ENCODE measurements at places on chromosomes 4 and X.

DNA sequence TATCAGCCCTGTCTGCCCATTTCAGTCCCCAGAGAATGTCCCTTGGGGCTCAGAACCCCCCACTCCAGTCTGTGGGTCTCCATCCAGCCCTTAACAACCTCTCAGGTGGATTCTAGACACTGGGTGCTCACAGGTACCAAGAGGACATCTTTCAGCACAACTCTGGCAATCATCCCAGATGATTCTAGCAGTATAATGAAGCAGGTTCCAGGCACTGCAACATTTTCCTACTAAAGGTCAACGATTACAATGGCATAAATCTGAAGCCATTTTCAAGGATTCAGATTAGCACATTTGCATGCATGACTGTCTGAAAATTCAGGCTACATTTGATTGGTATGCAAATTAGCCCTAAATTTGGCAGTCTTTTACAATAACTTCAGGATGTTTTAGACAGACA, 10.0 kb downstream of the SLC2A9 start:
- no peak overlapping the region for H3K27ac ChIP-seq
- H3K4me3 ChIP-seq: no peak overlapping the region
- peaks cover 52% of the 10 kb centered on the region for H3K4me1 ChIP-seq
- no peaks in the 10 kb centered on the region for H3K27me3 ChIP-seq
- no peak for DNase-seq
- H3K36me3 ChIP-seq: no peaks in the 10 kb centered on the region

GRCh38 chr4:56158483-56158882, 209.7 kb downstream of the CEP135 start:
- no peak for DNase-seq
- H3K36me3 ChIP-seq: no peaks in the 10 kb centered on the region
- no peaks in the 10 kb centered on the region for H3K4me1 ChIP-seq
- no peak overlapping the region for H3K4me3 ChIP-seq
- no peak overlapping the region for H3K27ac ChIP-seq
- no peaks in the 10 kb centered on the region for H3K27me3 ChIP-seq

DNA sequence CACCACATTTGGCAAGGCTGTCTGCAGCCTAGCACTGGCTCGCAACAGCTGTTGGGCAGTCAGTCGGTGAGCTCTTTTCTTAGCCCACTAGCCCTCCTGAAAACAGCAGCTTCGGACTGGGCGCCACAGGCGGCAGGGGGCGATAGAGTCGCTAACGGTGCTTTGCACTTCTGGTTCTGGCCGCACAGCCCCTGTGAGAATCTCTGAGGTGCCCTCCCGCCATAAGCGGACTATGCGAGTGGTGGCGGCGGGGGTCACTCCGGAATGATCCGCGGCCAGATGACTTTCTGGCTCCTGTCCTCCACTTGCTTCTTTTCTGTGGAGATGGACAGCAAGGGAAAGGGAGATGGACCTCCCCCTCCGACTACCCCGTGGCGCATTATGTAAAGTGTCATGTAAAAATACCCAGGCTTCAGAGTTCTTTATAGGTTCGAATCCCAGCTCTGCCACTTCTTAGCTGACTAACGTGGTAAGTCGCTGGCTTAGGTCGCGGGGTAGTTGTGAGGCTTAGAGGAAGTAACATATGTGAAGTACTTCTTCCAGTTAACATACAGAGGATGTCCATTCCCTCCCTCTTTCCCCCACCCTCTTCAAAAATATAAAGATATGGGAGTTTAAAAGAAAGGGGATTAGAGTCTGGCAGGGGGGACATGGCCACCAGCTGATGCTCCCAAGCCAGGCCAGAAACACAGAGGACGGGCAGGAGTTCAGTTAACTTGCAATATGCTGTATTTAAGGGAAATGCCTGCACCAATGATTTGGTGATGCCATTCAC, 11.0 kb downstream of the ARHGAP36 start:
- no peak overlapping the region for H3K4me3 ChIP-seq
- H3K27ac ChIP-seq: no peak overlapping the region
- H3K27me3 ChIP-seq: peaks cover 80% of the 10 kb centered on the region
- DNase-seq: no peak

DNA sequence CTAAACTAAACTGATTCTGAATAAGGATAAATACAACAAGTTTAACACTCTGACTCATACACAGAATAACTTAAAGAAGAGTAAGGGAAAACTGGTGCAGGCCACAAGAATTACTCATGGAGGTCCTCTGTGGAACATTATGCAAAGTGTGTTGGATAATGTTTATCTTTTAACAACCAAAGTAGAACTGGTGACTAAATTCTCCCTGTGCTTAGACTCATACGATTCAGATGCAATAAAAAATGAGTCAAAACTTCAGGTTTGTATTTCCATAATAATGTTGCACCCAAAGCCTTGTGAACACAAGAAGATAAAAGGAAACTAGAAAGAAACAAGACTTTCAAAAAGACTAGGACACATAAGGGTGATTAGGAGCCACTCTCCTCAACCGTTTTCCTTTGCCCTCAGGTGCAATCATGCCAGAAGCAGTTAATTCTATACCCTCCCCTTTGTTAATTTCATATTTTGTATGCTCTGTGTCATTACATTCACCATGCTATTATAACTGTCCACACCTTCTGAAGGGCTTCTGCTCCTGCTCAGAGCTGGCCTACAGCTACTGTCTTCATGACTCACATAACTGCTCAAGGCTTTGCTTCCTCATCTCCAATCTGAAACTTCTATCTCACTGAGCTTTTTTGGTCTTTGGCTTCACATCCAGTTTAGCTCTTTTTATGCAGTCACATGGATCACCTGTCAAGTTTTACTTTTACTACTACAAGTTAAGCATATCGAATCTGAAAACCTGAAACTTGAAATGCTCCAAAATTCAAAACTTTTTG, 60.2 kb downstream of the KCNIP4 start:
- no peak for DNase-seq
- no peak overlapping the region for H3K27ac ChIP-seq
- H3K4me1 ChIP-seq: no peaks in the 10 kb centered on the region

- no peaks in the 10 kb centered on the region for H3K27me3 ChIP-seq
- no peak overlapping the region for H3K27ac ChIP-seq
- no peak for DNase-seq
- H3K4me1 ChIP-seq: no peaks in the 10 kb centered on the region
These were observed 69.9 kb upstream of the WDR1 start for GRCh38 chr4:10186228-10187214.

DNA sequence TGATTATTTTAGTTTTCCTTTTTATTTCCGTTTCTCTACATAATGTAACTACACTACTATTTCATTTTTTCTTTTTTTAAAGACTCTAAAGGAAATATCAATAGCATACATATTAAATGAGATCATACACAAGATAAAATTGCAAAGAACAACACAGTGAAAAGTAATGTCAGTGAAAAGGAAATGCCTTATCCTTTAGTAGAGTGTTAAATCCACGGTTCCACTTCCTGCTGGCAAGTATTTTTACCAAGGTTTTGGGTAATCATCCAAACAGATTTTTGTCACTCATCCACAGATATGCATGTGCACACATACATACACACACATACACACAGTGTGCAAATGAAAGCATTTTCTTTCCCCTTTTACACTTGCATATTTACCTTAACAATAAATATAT, 548.9 kb downstream of the PPP4R3C start:
- DNase-seq: no peak
- H3K4me1 ChIP-seq: no peaks in the 10 kb centered on the region
- H3K27me3 ChIP-seq: no peaks in the 10 kb centered on the region
- no peaks in the 10 kb centered on the region for H3K36me3 ChIP-seq
- H3K27ac ChIP-seq: no peak overlapping the region

- H3K27me3 ChIP-seq: no peaks in the 10 kb centered on the region
- no peak overlapping the region for H3K4me3 ChIP-seq
- no peak overlapping the region for H3K27ac ChIP-seq
- DNase-seq: no peak
- H3K36me3 ChIP-seq: peaks cover 11% of the 10 kb centered on the region
These were observed 2.4 kb upstream of the GPR82 start for GRCh38 chrX:41721590-41721989.

DNA sequence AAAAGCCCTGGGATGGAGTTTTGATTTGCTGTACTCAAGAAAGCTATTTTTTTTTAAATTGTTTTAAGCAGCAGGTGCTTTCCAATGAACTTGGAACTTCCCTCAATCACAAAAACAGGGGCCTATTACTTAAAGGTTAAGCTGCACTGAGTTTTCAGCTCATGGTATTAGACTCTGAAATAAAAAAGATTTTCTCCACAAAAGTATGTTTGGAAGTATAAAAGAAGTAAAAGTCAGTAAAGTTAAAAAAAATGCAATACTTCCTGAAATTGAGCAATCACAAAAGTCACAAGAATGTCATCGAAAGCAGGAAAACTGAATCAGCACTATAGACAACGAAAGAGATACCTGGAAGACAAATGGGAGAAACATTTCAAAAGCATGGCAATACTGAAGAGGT, 38.9 kb upstream of the PLAC8 start:
- no peak overlapping the region for H3K27ac ChIP-seq
- H3K36me3 ChIP-seq: no peaks in the 10 kb centered on the region
- H3K4me3 ChIP-seq: no peak overlapping the region
- no peaks in the 10 kb centered on the region for H3K27me3 ChIP-seq

- no peaks in the 10 kb centered on the region for H3K36me3 ChIP-seq
- peaks cover 46% of the 10 kb centered on the region for H3K27me3 ChIP-seq
- H3K4me1 ChIP-seq: peaks cover 60% of the 10 kb centered on the region
These were observed 2.4 kb downstream of the FRAS1 start for GRCh38 chr4:78059524-78059889.

- no peak overlapping the region for H3K4me3 ChIP-seq
- H3K4me1 ChIP-seq: peaks cover 5% of the 10 kb centered on the region
- no peak overlapping the region for H3K27ac ChIP-seq
- no peaks in the 10 kb centered on the region for H3K27me3 ChIP-seq
- no peak for DNase-seq
- H3K36me3 ChIP-seq: no peaks in the 10 kb centered on the region
These were observed 5.9 kb downstream of the ANXA10 start for GRCh38 chr4:168098248-168098717.

- no peaks in the 10 kb centered on the region for H3K36me3 ChIP-seq
- no peak overlapping the region for H3K27ac ChIP-seq
- H3K27me3 ChIP-seq: no peaks in the 10 kb centered on the region
These were observed 53.9 kb upstream of the PDLIM3 start for GRCh38 chr4:185589067-185589836.

DNA sequence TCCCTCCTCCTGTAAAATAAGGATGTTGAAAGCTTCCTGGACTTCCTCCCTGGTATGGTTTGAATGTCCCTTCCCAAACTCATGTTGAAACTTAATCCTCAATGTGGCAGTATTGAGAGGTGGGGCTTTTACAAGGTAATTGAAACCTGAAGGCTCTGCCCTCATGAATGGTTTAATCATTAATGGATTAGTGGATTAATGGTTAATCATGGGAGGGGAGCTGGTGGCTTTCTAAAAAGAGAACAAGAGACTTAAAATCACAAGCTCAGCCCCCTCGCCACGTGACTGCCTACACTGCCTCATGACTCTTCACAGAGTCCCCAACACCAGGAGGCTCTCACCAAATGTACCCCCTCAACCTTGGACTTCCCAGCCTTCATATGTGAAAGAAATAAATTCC, 124.6 kb upstream of the ANXA3 start:
- no peak overlapping the region for H3K27ac ChIP-seq
- H3K36me3 ChIP-seq: no peaks in the 10 kb centered on the region
- no peak for DNase-seq
- no peaks in the 10 kb centered on the region for H3K4me1 ChIP-seq
- H3K4me3 ChIP-seq: no peak overlapping the region

GRCh38 chrX:124030520-124030919, 69.0 kb downstream of the STAG2 start:
- no peak for DNase-seq
- no peak overlapping the region for H3K4me3 ChIP-seq
- no peak overlapping the region for H3K27ac ChIP-seq
- H3K27me3 ChIP-seq: no peaks in the 10 kb centered on the region

DNA sequence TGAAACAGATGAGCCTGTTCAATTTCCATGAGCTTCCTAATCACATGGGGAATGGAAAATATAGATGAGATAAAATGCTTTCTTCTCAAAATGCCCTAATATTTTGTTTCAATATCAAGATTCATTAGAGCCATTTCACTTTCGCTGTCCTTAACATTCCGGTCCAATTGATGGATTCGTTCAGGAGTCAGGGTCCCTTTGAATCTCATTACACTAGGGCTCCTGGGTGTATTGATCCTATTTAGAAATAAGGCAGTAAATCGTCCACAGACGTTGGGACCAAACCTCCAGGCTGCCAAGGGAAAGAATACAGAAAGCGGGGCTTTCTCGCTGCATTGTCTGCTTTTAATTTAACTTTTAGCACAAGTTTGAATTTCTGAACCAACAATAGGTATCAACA, 20.6 kb upstream of the CRMP1 start:
- H3K27me3 ChIP-seq: no peaks in the 10 kb centered on the region
- H3K4me3 ChIP-seq: no peak overlapping the region
- DNase-seq: no peak
- no peaks in the 10 kb centered on the region for H3K4me1 ChIP-seq
- H3K36me3 ChIP-seq: no peaks in the 10 kb centered on the region

DNA sequence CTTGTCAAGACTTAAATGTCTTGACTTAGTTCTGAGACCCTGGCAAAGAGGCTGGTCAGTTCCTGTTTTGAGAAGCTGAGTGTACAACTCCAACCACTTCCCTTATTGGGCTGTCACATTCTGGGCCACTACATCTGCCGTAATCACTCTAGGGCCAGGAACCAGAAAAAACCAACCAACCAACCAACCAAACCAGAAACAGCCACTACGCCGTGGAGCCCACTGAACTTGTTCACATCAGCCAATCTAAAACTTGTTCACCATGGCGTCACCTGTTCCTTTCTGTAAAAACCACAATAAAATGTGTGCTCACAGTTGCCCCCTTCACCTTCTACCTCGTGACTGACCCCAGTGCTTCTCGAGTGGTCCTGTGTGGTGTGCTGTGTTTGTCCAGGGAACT, 107.3 kb downstream of the JADE1 start:
- no peak overlapping the region for H3K27ac ChIP-seq
- DNase-seq: no peak
- no peaks in the 10 kb centered on the region for H3K27me3 ChIP-seq
- H3K4me3 ChIP-seq: no peak overlapping the region
- H3K36me3 ChIP-seq: no peaks in the 10 kb centered on the region
- H3K4me1 ChIP-seq: no peaks in the 10 kb centered on the region

- DNase-seq: no peak
- H3K36me3 ChIP-seq: no peaks in the 10 kb centered on the region
- H3K4me3 ChIP-seq: peak overlapping the region; percentile 13
These were observed 32.1 kb upstream of the PAQR3 start for GRCh38 chr4:78971326-78971725.

GRCh38 chrX:41002026-41002425, 83.2 kb upstream of the USP9X start:
- DNase-seq: no peak
- peaks cover 19% of the 10 kb centered on the region for H3K4me1 ChIP-seq
- H3K4me3 ChIP-seq: no peak overlapping the region
- H3K27ac ChIP-seq: no peak overlapping the region
- H3K36me3 ChIP-seq: no peaks in the 10 kb centered on the region

GRCh38 chr4:27233531-27233930, 372.9 kb downstream of the STIM2 start:
- no peaks in the 10 kb centered on the region for H3K36me3 ChIP-seq
- no peaks in the 10 kb centered on the region for H3K27me3 ChIP-seq
- no peak for DNase-seq
- no peaks in the 10 kb centered on the region for H3K4me1 ChIP-seq
- no peak overlapping the region for H3K4me3 ChIP-seq
- H3K27ac ChIP-seq: no peak overlapping the region

- DNase-seq: no peak
- H3K4me3 ChIP-seq: peak overlapping the region; percentile 75
- no peaks in the 10 kb centered on the region for H3K27me3 ChIP-seq
- peaks cover 15% of the 10 kb centered on the region for H3K4me1 ChIP-seq
- H3K27ac ChIP-seq: peak overlapping the region; percentile 94
These were observed 2.9 kb downstream of the OTUD4 start for GRCh38 chr4:145177511-145177905.

Measured in esophagus squamous epithelium (tissue), 5 donors.